ENCODE measurements at places on chromosomes 5 and 9.

DNA sequence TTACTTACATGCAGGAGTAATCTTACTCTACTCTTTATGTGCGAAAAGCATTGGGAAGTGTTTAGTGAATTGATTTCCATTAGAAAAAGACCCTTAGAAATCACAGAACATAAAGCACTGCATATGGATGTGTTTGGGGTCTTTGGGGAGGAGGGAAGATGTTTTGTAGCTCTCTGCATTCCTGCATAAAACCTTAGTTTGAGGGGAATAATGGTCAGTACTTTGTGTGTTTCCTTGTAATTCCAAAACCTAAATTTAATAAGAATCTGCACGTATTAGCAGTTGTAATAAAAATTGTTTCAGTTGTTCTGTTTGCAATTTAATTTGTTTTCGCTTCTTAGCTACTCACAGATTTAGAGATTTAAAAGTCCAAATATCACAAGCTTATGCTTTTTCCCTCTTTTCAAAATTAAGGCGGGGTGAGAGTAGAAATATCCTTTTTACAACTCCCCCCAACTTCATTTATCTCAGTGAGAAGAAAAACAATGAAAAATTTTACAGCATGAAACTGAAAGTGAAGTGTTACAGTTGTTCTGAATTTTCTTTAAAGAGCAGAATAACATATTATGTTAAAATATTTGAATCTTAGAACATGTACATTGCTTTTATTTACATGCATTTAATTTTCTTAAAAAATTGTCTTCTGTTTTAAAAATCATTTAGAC lies 143.8 kb downstream of the SMARCA2 start:
- no peak for DNase-seq

DNA sequence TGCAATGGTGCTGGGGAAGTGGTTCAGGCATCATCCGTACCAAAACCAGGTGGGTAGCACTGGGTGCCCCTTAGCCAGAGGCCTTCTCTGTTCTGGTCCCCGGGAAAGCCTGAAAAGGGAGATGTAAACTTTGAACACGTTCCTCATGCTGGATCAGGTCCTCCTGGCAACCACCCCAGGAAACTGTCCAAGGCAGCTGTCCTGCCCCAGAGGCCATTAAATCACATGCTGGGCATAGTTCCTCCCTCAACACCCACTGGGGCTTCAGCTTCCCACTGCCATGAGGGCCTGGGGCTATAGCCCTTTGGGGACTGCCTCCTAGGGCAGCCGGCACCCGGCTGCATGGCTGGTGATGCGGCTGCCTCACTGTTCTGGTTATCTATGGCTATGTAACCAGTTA lies 228.9 kb upstream of the MVB12B start:
- DNase-seq = no peak

DNA sequence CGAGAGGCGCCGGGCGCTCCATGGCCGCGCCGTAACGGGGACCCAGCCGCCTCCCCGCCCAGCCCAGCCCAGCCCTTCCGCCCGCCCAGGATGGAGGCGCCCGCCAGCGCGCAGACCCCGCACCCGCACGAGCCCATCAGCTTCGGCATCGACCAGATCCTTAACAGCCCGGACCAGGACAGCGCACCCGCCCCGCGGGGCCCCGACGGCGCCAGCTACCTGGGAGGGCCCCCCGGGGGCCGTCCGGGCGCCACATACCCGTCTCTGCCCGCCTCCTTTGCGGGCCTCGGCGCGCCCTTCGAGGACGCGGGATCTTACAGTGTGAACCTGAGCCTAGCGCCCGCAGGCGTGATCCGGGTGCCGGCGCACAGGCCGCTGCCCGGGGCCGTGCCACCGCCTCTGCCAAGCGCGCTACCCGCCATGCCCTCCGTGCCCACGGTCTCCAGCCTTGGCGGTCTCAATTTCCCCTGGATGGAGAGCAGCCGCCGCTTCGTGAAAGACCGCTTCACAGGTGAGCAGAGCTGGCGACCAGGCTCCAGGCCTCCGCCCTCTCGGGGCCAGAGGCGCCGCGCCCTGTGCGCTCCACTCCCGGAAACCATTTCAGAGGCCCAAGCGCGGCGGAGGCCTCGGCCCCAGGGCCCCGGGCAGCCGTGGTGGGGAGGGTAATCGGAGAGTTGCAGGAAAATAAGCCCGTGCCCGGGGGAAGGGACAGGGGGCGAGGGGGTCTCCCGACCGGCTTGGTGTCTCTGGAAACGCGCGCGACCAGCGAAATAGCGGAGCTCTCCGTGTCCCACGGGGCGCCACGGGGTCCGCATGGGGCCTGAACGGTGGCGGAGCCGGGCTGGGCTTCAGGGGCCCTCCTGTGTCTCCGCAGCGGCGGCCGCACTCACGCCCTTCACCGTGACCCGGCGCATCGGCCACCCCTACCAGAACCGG lies 496 bp downstream of the TLX3 start:
- no peak for DNase-seq

DNA sequence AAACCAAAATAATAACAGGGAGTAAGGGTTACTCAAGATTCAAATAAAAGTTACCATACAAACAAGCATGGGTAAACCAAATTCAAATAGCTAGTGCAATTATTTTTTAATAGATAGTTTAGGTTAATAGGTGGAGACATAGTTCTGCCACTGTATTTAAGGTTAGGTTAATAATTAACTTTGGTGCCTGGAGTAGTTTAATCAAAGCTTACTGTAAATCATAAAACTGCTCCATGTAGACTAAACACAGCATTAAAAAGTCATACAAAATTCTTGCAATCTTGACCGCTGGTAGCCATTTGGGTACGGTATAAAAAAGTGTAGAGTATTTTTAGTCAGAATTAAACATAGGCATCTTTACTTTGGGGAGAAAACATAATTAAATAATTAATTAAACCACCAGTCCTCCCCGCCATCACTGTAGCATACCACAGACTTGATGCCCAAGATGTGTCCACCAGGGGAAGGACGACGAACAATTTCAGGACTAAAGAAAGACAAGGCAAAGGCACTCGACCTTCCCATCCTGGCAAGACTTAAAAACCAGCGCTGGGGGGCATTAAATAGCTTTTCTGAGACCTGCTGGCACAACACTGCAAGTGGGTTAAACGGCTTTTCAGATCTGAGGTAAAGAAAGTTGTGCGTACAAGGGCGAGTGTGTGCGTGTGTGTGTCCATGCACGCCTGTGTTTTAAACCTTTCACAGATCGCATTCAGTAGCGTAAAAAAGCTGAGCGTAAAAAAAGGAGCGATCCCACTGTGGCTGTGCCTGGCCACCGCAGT lies 2.9 kb downstream of the SEMA6A start:
- no peak for DNase-seq

GRCh38 chr5:141515946-141516671 lies 27.2 kb downstream of the PCDHGC5 start:
- no peak for DNase-seq

GRCh38 chr9:92378865-92379560 lies 25.4 kb downstream of the OGN start:
- DNase-seq = no peak

DNA sequence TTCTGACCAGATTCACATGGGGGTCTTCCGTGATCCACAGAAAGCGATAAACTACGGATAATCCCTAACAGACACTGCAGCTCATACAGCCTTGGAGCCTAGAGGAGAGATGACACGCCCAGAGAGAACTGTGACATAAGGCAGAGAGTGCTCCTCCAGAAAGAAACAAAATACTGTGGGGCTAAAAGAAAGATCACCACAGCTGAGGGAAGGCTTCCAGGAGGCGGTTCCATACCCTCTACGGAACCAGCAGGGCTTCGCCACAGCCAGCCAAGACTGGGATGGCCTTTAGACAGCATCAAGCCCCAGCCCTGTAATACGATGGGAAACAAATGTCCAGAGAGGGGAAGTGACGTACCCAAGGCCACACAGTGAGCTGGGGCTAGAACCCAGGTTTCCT lies 19.3 kb downstream of the GPX3 start:
- DNase-seq = no peak

DNA sequence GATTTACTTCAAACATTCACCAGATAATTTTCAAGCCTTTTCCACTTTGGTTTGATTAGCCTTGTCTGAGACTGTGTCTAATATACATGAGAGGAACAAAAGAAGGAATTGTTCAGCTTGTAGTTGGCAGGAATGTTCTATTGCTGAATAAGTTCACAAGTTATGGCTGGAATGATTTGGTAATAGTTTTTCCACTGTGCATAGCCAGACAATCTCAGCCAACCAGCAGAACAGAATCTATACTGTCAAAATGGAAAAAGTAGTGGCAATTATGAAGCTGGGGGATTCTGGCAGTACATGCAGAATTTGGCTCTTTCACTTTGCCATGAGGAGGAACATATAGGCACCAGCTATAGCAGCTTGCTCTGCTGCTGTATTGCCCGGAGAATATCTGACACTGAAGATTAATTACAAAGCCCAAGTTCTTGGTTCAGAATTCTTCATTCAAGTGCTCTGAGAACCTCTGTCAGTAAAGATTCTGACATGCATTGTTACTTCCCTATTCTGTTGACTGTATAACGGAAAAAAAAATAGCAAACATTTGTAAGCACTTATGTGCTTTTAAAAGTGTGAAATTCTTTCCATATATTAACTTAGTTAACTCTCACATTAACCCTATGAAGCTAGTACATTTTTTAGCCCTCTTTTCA lies 150.6 kb downstream of the PRR16 start:
- no peak for DNase-seq

- DNase-seq = no peak
Measured at GRCh38 chr5:133707629-133708028, 95.3 kb upstream of the FSTL4 start.

- no peak for DNase-seq
Measured at GRCh38 chr5:113218906-113219517, 215.8 kb downstream of the TSSK1B start.
